Stimulated activated CD4-positive, alpha-beta T cell treated with anti-CD3 and anti-CD28 coated beads, Interleukin-12 subunit alpha, Interleukin-12 subunit beta, amount 100 ng/mL, for 4 hours (primary cell): ENCODE measurements at places on chromosomes 5 and 9.
A peak's percentile ranks its signal among the peaks of the same experiment; 100 is the strongest.

- DNase-seq: no peak
Measured at GRCh38 chr5:67677422-67677970, 480.9 kb upstream of the CD180 start.

DNA sequence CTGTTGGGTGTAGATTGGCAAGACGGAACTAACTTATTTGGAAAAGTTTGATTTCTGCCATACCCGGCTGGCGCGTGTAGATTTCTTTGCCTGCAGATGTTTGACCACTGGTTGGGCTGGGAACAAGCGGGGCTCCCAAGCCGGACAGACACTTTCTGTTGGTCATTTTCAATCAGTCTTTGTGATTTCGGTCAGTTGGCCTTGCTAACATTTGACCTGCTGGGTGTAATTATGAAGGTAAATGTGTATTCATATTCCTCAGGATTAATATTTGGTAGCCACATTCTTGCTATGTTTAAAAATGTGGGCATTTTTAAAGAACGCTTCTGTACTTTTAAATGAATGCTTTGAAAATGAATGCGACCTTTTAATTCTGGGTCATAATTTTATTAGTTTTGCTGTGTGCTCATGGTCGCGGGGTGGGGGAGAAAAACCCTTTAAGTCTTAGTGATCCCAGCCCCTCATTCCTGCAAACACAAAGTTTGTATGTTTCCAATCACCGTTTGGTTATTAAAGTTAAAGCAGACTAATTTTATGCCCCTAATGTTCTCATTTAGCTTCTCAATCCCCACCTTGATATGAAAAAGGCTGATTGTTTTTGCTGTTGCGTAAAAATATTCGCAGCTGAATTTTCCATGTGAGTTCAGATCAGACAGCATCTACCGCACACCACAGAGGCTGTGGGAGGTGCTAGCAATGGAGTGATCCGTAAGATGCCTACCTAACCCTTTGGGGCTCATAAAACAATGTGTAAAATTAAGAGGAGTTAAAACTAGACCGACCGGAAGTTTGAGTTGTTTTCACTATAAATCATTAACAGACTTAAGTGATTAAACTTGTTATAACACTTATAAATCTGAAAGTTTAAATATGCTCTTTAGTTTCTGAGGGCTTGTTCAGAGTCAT lies 1.5 kb downstream of the RASGRF2 start:
- DNase-seq: peak; percentile 29

- DNase-seq: no peak
Measured at GRCh38 chr5:69130241-69130640, 36.4 kb downstream of the SLC30A5 start.

- no peak for DNase-seq
Measured at GRCh38 chr9:12784461-12785259, 9.8 kb downstream of the LURAP1L start.

DNA sequence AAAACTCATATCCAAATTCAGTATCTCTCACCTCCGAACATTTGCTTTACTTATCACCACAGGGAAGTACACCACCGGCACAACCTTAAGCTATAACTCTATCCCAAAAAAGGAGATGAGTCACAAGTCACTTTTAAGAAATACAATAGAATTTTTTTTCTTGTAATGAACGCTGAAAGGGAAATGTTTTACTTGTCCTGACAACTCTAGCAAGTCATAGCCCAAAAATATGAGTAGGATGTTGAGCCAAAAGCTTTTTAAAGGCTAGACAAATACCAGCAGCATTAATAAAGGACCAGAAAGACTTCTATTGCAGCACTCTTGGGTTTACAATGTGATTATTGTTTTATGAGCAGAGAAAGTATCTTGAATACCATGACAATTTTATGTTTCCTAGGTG lies 147.3 kb upstream of the FST start:
- DNase-seq: no peak

DNA sequence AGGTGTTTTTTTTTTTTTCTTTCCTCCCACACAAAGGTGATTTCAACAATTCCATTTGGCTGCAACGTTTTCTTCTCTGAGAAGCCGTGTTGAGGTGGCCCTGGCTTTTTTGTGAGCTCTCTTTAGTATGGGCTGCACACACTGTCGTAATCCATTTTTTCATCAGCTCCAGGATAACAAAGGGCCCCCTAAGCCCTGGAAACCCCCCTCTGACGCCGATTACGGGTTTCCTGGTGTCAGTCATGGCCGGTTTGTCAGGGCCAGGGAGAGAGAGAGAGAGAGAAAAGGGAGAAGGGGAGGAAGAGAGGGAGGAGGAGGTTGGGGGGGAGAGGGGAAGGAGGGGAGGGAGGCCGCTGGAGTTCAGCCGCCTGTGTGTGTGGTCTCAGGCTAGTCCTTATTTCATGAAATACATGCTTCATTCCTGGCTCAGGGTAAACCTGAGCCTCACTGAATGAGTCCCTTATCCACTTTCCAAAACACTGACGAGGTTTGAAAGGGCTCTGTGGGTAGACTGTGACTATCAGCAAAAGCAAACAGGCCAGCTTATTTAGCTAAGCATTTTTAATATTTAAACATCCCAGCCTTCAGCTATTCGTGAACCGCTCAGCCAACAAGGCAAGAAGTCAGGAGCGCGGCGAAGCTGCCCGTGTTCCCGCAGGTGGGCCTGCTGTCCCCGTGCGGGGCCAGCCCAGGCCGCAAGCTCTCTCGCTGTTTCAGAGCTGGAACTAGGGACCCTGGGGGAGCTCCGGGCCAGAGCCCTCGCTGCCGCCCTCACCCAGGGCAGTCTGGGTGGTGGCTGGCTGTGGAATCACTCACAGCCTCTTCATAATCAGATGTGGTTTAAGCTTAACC lies 172.8 kb downstream of the ERCC6L2 start:
- no peak for DNase-seq

DNA sequence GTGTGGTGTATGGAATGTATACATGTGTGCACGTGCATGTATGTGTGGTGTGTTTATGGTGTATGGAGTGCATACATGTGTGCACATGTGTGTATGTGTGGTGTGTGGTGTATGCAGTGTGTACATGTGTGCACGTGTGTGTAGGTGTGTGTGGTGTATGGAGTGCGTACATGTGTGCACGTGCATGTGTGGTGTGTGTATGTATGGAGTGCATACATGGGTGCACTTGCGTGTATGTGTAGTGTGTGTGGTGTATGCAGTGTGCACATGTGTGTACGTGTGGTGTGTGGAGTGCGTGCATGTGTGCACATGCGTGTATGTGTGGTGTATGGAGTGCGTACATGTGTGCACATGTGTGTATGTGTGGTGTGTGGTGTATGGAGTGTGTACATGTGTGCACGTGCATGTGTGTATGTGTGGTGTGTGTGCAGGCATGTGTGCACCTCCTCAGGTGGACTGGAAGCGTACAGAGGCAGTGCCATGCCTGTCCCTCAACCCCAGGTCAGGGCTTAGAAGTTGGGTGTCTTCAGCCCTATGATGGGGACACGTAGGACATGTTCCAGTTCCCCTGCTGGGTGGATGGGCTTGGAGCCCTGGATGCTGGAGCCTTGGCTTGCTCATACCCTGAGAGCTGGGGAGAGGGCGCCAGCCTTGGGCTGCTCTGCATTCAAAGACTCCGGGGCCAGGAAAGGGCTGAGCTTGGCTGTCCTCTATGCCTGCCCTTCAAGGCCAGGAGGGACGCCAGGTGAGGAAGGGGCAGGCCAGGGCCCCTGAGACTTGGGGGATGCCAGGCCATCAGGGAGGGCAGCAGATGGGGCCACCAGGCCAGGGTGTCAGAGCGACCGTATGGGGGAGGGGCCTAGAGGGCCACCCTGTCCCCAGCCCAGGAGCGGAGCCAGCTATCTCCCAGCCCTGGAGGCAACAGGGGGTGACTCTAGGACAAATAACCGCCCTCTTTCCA lies 12.2 kb downstream of the MYMK start:
- no peak for DNase-seq

DNA sequence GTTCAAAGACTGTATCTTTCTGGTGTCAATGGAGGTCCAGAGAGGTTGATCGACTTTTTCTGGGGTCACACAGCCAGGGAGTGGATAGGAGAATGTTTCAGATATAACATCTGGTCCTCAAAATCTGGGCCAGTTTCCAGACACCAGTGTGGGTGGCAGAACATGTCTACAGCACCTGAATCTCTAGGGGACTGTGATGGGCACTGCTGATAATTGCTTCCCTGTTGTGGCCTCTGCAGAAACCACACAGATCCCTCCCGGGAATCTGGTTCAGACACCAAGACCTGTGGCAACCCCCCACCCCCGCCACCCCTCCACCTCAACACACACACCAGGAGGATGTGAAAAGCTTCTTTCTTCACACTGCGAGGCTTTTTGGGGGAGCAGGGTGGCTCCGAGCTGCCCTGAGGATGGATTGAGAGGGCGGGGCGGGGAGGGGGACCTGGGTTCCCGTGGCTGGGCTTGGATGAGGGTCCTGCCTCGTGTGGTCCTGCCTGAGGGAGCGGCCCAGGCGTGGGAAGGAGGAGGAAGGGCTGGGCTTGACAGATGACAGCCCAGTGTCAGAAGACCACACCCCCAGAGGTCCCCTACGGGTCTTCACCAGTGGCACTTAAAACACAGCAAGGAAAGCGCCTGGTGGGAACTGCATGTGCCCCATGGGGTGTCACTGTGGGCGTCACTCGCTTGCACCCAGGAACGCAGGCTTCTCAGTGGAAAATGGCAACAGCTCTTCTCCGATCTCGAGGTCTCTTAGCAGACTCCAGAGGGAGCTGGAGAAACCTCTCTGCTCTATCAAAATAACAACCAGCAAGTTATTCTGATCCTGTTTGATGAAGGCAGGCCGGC lies 55.2 kb downstream of the TRIP13 start:
- no peak for DNase-seq

DNA sequence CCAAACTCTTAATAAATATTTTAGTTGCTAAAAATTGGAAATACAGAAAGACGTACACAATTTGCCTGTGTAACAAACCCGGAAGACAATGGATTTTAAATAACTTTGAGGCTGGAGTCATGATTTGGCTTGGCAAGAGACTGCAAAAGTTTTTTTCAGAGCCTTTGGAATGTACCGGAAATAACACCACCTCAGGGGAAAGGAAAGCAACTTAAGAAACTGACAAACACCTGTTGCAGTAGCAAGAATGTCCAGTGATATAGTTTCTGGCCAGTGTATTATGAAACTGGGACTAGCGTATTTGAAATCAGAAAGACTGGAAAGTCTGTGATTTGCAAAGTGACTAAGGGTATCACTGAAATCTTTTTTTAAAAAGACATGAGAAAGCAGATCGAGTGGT lies 842 bp downstream of the MUSK start:
- no peak for DNase-seq

DNA sequence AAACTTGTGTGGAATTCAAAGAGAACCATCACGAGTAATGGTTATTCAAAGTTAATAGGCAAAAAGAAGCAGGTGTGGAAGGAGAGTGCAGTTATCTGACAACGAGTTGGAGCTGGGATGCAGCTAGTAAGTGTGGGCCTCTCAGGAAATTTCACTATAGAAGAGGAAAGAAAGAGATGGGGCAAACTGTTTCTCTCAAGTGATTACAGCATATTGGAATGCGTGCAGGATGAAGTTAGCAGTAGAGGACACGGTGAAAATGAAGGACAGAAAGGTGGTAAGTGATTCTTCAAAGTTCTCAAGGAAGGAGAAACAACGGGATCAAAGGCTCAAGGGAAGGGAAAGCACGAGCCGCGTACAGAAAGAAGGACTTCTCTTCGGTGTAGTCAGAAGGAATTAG lies 84.0 kb downstream of the ADAMTS12 start:
- DNase-seq: no peak

DNA sequence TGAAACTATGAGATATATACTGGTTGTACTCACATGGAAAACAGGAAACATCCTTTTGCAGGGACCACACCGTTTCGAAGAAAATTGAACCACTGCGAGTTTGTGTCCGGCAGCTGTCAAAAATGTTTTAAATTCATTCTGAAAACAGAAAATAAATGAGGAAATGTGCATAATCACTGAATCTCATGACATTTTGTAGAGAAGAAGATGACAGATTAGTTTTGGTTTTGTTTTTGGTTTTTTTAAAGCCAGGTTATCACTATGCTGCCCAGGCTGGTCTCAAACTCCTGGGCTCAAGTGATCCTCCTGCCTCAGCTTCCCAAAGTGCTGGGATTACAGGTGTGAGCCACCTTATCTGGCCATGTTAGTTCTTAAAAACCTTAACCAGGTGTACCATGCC lies 3.5 kb downstream of the TXNDC8 start:
- no peak for DNase-seq

GRCh38 chr5:122286541-122286940 lies 25.5 kb upstream of the SNCAIP start:
- DNase-seq: no peak

GRCh38 chr5:83751201-83751600 lies 30.5 kb upstream of the HAPLN1 start:
- DNase-seq: no peak

- no peak for DNase-seq
Measured at GRCh38 chr5:138349852-138350562, 2.5 kb upstream of the KDM3B start.

- DNase-seq: no peak
Measured at GRCh38 chr5:124333298-124333979, 413.0 kb downstream of the ZNF608 start.

GRCh38 chr5:32147236-32147635 lies 26.9 kb downstream of the GOLPH3 start:
- DNase-seq: no peak

DNA sequence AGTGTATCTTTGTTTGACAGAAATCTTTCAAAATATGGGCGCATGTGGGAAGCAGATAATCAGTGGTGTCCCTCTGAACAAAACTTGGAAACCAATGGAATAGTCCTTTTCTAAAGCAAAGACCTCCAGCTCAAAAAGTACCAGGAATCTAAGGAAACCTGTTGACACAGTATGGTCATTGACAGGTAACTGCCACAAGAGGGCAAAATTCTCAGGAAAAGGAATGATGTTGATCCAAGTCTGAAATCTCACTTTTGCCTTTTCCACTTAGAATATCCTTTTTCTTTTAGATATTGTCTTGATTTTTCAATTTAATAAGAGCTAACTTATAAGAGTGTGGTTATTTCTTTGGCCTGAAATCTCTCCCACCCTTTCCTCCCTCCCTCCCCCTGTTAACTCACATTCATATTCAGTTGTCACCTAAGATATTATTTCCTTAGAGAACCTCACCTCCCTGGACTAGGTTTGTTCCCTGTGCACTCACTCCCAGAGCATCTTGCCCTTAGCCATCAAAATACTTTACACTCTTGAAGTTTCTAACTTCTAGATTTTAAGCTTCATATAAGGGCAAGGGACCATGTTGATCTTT lies 59.0 kb upstream of the BARX1 start:
- no peak for DNase-seq

GRCh38 chr9:93577078-93577974 lies 942 bp downstream of the PHF2 start:
- peak; percentile 25 for DNase-seq

DNA sequence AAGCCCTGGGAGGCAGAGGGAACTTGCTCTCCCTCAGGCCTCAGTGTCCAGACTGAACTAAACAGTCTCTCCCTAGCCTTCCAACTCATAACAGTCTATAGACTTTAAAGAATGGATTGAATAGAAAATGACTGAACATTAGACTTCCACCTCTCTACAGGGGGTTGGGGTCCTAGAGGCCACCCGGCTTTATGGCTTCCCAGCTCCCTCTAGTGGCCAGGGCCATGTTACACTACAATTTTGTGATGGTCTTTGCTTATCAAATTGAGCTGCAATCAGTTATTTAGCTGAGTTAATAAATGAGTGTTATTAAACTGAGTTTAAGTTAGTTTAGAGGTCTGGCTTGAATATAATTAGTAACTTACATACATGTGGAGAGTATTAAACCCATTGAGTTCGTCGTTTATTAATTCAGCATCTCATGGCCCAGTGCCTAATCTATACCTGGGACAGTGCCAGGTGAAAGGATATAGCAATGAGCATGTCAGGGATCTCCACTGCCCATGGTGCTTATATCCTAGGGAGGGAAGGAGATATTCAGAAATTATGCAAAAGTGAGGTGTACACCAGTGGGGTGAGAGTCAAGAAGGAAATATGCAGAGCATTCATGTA lies 105.2 kb downstream of the SH3TC2 start:
- peak; percentile 39 for DNase-seq
